ENCODE measurements at places on chromosomes 3 and 15.

GRCh38 chr3:170320461-170321121 lies 36.9 kb upstream of the SKIL start:
- no peak for DNase-seq

GRCh38 chr15:101449471-101450402 lies 39.8 kb downstream of the PCSK6 start:
- no peak for DNase-seq

GRCh38 chr3:160163229-160163878 lies 61.9 kb upstream of the C3orf80 start:
- DNase-seq, result no peak

DNA sequence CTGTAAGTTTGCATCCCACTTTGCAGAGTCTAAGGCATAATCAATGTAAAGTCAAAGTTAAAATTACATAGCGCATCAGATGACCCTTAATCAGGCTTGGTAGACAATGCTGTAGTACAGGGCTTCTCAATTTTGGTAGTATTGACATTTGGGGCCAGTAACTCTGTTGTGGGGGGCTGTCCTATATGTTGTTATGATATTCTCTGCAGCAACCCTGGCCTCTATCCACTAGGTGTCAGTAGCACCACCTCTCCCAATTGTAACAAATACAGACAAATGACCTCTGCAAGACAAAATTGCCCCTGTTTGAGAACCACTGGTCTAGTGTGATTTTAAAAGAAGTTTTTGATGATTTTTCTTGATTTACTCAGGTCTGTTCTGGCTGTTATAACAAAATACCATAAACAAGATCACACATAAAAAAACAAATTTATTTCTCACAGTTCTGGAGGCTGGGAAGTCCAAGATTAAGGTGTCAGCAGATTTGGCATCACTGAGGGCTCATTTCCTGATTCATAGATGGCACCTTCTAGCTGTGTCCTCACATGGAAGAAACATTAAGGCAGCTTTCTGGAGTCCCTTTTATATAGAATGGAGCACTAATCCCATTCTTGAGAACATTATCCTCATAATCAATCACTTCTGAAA lies 37.6 kb upstream of the SLC9A9 start:
- no peak for DNase-seq

DNA sequence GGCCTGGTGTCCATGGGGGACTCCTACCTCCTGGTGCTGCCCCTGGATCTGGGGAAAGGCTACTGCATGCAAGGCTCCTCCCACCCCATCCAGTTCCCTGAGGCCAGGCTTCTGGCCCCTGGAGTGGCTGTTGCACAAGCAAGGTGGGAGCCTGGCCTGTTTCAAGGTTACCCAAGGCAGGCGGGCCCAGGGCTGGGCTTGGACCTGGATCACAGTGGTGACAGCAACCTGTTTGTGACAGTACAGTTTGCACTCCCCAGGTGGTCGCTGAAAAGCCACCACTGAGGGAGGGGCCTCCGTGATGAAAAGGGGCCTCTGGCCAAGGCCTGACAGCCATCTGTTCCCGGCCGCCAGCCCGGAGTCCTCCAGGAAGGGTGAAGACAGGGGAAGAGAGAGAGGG lies 14.4 kb upstream of the KY start:
- DNase-seq, result no peak

DNA sequence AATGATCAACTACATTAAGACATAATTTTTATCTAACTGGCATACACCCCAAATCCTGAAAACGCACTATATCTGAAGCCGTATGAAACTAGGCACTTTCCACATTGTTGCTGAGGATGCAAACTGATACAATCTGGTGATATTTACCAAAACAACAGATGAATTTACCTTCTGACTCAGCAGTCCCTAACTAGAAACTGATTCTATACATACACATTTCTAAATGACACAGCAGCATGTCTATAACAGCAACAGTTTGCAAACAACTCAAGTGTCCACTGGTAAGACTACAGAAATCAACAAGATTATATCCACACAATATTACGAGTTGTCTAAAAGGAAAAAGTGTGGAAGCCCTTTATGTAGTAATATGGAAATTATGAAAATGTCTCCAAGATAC lies 22.9 kb downstream of the SECISBP2L start:
- no peak for DNase-seq

DNA sequence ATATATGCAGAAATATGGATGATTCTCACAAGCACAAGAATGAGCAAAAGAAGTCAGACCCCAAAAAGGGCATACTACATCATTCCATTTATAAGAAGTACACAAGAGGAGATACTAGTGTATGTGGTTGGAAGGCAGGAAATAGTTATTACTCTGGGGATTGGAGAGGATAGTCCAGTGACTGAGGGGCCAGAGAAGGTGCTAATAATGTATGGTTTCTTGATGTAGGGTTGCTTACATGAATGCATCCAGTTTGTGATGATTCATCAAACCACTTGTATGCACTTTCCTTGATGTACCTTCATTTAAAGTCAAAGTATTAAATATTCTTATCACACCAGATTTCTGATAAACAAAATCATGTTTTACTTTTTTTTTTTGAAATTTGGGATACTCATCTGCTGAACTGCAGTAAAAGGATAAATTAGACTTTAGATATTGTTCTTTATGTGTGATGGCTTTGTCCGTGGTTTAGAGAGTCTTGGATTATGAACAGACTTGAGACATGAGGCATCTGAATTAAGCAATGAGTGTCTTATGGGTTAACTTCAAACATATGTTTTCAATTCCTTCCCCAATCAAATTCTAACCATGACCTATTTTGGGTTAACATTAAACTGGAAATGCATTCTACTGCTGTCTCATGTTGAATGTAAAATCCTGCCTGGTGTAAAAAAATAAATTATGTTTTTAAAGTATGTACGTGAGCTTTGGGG lies 171.2 kb downstream of the SEMA6D start:
- no peak for DNase-seq

- no peak for DNase-seq
Observed at GRCh38 chr3:194148383-194148782, 12.4 kb downstream of the HES1 start.

- no peak for DNase-seq
Observed at GRCh38 chr15:72890043-72890442, 106.5 kb upstream of the ADPGK start.

- DNase-seq, result no peak
Observed at GRCh38 chr15:81492331-81492968, 118.4 kb upstream of the TMC3 start.

GRCh38 chr15:29055876-29056275 lies 170.1 kb downstream of the APBA2 start:
- DNase-seq, result no peak

- DNase-seq, result no peak
Observed at GRCh38 chr15:71252044-71252739, 136.9 kb downstream of the THSD4 start.

DNA sequence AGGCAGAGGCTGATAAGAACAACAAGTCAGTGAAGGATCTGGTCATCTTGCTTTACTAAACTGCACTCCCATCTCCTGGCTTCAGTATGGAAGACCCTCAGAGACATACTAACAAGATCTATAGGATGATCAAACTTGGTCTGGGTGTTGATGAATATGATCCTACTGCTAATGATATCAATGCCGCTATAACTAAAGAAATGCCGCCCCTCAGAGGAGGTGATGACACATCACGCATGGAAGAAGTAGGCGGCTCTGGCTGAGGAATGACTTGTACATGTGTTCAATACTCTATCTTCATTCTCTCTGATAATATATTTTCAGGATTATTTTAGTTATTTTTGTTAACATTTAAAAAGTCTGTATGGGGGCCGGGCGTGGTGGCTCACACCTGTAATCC lies 17.5 kb upstream of the EIF2B5 start:
- DNase-seq, result no peak

- DNase-seq, result no peak
Observed at GRCh38 chr3:149954812-149955211, 15.9 kb downstream of the PFN2 start.

- no peak for DNase-seq
Observed at GRCh38 chr3:178233371-178234071, 302.7 kb upstream of the KCNMB2 start.

DNA sequence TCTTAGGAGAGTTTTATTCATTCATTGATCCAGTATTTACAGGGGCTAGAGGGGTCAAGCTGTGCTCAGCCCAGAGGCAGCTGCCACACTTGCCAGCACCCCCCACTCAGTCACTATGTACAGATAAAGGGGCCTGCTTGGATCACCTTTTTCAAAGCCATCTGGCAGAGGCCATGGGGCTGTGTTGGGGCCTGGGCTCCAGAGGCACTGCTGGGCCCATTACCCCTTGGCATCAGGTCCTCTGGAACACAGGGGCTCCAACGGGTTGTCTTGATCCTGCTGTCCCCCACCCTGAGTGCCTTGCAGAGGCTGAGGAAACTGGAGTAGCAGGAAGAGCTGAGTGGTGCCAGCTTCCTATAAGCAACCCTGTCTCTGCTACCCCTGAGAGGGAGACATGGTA lies 43.9 kb downstream of the SEMA3G start:
- DNase-seq, result no peak

DNA sequence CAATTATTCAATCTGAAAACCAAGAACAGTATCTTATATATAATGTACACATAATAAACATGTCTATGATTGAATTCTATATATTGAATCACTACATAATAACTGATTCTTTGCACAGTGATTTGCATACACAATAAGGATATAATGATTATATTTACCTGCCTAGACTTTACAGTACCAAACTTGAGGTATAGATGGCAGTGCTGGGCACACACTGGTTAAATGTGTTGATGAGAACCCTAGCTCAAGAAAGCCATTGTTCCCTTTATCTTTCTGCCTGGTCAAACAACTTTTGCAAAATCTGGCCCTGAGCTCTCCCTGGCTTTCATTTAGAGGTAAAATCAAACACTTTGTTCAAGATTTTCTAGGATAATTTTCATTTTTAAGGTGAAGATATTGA lies 697.7 kb downstream of the TUSC7 start:
- no peak for DNase-seq

GRCh38 chr3:42556089-42556632 lies 25.6 kb downstream of the SEC22C start:
- DNase-seq, result no peak

GRCh38 chr3:197149-197827 lies 725 bp downstream of the CHL1 start:
- DNase-seq, result no peak

- no peak for DNase-seq
Observed at GRCh38 chr3:73622091-73622805, 2.5 kb downstream of the PDZRN3 start.

DNA sequence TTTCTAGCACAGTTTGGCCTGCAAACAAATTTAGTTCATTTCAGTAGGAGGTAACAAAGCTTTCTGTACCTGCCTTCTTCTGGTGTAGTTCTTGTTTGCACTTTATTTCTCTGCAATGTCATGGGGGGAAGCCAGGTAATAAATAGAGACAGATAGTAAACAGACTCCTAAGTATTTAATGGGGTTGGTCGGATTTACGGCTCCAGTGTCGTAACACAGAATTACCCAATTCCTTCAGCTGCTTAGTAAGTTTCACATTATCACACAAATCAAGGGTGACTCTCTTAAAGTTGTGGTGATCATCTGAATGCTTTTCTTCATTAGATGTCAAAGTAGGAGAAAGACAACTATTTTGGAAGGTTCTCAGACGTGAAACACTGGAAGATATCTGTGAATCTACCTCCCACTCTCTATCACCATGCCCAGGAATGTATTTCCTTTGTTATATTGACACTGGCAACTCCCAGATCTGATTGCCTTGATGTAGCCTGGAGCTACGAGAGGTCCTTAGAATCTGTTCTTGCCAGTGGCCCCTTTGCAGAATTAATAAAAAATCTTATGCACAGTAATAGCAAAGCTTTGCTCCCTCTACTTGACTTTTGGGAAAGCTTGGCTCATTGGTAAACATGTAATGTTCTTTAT lies 25.0 kb upstream of the TMC3 start:
- DNase-seq, result no peak

- DNase-seq, result no peak
Observed at GRCh38 chr15:75584121-75584520, 5.0 kb upstream of the PTPN9 start.

- DNase-seq, result no peak
Observed at GRCh38 chr15:62988701-62989100, 53.8 kb upstream of the TPM1 start.

DNA sequence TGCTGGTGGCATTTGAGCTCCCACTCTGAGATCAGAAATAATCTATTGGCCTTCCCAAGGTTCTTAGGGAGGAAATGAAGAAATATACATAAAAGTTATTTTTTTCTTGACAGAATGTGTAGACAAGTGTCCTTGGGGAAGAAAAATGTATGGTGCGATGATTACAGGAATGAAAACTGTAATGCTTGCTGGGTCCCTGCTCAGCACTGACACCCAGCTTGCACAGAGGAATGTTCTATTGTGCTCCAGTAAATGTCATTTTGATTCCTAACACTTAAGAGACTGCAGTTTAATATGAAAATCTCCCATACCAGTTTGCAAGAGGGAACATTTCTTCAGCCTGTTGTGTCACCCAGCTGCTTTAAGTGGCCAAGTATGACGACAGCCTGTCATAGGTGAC lies 271.3 kb upstream of the TPM1 start:
- DNase-seq, result no peak

DNA sequence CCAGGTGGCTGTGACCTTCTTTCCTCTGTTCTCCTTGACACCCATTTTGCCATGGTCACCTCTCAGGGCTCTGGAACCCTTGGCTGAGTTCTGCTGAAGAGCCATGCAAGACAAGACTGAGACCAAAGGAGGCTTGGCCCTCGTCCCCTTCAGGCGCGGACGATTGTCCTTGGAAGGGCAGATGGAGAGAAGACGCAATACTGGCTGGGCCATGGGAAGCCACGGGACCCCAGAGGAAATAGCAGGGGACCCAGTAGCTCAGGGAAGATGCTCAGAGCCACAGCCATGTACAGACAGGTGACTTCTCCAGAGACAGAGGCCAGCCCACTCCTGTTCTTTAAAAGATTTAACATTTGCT lies 125.6 kb downstream of the SMAD6 start:
- DNase-seq, result no peak

DNA sequence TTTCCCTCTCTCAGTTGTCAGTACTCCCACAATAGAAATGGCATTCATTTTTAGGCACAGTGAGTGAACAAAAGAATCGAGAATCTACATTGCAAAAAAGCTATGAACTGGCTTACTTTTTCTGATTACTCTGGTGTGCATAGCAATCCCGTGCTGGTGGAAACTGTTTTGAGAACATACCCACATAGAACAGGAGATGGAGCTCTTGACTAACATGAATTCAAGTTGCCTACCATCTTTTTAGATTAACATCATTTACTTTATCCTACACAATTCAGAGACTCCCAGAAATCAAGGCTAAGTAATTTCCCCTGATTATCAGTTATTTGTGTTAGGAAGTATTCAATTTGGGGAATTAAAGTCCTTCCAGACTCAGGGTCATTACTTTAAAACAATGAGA lies 326.6 kb downstream of the ARPP21 start:
- no peak for DNase-seq

DNA sequence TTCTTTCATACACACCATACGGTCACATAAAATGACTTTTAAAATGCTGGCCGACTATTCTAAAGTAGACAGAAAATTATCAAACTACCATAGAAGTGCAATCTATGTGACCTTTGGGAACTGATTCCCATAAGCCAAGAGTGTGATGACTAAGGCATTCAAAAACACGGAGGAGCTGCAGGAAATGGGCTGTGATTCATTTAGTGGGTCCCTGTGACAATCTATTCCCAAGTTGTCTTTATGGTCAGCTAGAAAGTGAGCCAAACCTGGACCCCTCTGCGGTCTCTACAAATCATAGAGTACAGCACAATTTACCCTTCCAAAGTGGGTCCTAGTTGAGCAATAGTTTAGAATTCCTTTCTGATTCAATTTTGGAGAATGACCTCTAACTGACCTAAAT lies 251.5 kb upstream of the CBLB start:
- no peak for DNase-seq
